ENCODE measurements at places on chromosomes 1 and 21. TPM values are rescaled to one million over a fixed set of nuclear protein-coding genes. Genes with fewer than 3 reads are reported as not detected.

- DNase-seq = no peak
These were observed 19.3 kb downstream of the IPO9 start for GRCh38 chr1:201848230-201848629.

DNA sequence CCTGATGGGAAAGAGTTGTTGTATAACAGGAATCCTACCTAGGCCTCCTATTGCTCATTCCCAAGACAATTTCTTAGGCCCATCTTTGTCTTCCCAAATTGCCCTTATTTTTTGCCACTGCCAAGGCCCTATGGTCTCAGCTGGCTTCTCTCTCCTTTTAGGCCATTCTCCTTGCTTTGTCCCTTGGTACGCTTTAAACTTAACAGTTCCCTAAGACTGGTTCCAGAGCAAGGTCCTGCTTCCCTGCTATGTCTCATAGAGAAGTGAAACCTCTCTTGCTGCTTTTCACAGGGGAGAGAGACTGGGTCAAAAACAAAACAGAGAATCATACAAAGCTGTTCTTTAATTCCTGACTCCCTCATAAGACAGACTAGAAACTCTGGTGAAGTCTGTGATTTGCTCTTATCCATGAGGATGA, 77.1 kb downstream of the XCL2 start:
- DNase-seq = no peak

GRCh38 chr1:160471253-160471652, 51.8 kb downstream of the SLAMF6 start:
- no peak for DNase-seq

GRCh38 chr1:223144431-223144830, 1.4 kb upstream of the TLR5 start:
- DNase-seq = no peak

GRCh38 chr1:47189844-47190508, at the start of gene PDZK1IP1:
Gene PDZK1IP1 (minus strand): TSS chr1:47190036. CDS start chr1:47189932, 104 bp downstream.
- peak; percentile 47 for DNase-seq

DNA sequence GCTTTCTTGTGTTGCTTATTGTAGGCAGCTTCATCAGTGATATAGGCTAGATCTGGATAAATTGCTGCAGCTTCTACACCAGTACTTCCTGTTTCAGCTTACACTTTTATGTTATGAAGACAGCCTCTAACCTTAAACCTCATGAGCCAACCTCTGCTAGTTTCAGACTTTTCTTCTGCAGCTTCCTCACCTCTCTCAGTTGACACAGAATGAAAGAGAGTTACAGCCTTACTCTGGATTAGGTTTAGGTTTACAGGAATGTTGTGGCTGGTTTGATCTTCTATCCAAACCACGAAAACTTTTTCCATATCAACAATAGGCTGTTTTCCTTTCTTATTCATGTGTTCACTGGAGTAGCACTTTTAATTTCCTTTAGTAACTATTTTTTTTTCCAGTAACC, 76.9 kb upstream of the RNPC3 start:
- DNase-seq = no peak

GRCh38 chr1:172176206-172176605, 244.3 kb upstream of the C1orf105 start:
- no peak for DNase-seq

DNA sequence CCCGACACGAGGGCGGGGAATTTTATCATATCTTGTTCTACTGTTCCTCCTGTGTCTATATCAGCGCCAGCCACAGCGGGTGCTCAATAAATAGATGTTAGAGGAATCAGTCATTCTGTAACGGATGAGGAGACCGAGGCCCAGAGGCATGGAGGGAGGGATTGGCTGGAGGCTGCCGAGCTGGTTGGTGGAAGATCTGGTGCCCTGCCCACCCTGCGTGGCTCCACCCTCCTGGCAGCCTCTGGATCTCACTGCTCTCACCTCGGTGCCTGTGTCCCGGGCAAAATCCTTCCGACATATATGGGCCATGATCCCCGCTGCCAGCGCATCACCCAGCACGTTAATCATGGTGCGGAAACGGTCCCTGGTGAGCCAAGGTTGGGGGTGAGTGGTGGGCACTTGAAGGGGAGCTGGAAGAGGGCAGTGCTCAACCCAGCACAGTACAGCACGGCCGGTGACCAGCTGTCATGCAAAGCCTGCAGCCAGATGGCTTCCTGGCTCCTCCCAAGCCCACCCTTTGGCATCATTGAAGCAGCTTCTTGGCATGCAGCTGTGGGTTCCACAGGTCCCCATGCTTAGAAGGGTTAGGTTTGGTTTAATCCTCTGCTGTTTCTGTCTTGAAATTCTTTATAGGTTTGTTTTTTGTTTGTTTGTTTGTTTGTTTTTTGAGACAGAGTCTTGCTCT, 26.7 kb downstream of the PODN start:
- DNase-seq = no peak

DNA sequence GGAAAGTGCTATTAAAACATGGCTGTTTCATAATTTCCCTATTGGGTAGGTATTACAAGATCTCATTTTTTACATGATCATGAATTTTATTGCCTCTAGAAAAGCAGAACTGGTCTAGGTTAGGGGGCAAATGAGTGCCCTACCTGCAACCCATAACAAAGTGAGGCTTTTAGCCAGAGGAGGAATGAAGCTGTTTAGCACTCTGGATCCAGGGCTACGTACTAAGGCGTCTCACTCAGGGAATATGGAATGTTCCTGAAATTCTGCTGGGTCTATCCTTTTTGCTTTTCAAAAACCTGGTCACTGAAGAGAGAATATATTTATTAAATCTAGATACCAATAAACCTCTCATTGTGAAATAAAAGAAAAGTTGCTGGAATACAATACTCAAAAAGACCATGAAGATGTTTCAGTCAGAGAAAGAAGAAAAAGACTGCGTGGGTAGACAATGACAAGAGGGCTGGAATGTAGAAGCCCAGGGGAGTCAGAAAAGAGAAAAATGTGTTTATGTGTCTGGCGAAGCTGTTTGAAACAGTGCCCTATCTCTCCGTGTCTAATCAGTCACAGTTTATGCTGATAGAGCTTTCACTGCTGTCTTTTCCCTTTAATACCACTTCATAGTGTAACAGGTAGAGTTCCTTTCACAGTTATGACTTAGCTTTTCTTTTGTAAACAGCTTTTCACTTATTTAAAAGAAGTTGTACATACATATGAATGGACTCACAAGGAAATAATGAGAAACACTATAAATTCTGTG, 25.0 kb upstream of the SYDE2 start:
- no peak for DNase-seq

DNA sequence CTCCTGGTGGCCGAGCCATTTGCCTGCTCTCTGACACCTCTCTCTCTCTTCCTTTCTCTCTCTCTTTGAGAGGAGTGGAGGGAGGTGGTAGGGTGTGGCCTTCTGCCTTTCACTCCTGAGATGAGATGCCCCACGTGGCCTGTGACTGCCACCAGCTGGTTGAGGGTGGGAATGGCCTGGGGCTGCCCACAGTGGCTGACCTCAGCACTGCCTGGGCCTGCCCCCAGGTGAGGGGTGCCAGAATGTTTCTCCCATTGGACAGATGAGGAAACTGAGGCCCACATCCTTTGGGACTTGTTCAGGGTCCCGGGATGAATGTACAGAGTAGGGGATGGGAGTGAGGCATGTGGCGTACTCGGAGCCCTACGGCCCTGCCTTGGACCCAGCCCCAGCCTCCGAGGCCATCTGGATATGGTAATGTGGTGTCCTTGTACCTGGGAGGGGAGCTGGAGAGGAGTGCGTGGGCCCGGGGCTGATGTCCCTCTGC, 12.7 kb upstream of the C1orf167 start:
- DNase-seq = peak; percentile 74

DNA sequence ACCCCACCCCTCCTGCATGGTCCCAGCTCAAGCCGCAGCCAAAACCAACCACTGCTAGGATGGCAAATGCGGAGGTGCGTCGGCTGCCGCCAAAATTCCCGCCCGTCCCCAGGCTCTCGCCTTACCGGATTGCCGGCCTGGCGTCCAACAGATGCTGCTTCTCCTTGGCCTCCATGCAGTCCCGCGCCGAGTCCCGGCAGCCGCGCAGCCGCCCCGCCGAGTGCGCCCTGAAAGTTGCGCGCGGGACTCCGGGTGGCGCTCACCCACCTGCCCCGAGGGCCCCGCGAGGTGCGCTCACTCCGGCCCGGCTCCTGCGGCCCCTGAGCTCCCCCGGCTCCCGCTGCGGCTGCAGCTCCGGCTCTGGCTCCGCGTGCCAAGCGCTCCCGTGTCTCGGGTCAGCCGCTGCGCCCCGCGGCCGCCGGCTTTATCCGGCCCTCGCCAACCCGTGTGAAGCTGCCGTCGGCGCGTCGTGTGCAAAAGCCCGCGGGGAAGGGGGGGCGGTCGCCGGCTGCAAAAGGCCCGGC, at the start of gene SLC30A2:
SLC30A2 (minus strand) TSS at position 397 of the 524 bp plus-strand sequence; CDS start at position 175, 222 bp downstream.
- peak; percentile 41 for DNase-seq

- DNase-seq = no peak
These were observed 105.2 kb upstream of the TSPAN2 start for GRCh38 chr1:115194506-115194905.

GRCh38 chr1:155044365-155044764, 6.8 kb upstream of the ADAM15 start:
- DNase-seq = no peak

GRCh38 chr1:221683681-221684080, 58.2 kb downstream of the DUSP10 start:
- DNase-seq = no peak

DNA sequence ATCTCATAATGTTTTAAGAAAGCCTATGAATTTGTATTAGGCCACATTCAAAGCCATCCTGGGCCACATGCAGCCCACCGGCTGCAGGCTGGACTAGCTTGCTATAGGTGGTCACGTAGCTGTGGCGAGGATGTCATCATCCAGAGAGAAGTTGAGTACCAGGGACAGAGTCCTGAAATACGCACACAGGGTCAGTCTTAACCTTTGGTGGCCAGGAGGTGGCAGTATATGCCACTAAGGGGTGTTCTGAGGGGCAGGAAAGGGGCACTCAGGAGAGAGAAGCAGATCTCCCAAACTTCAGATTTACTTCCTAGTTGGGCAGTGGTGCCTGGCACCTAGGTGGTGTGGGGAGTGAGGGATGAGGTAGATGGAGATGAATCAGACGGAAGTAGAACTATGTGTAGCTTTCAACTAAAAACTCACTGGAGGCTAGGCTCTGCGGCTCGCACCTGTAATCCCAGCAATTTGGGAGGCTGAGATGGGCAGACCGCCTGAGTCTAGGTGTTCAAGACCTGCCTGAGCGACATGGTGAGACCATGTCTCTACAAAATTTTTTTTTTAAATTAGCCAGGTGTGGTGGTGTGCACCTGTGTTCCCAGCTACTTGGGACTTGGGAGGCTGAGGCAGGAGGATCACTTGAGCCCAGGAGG, 16.3 kb upstream of the CDK18 start:
- DNase-seq = peak; percentile 73

- DNase-seq = no peak
These were observed 6.9 kb upstream of the SLC35D1 start for GRCh38 chr1:67060811-67061218.

DNA sequence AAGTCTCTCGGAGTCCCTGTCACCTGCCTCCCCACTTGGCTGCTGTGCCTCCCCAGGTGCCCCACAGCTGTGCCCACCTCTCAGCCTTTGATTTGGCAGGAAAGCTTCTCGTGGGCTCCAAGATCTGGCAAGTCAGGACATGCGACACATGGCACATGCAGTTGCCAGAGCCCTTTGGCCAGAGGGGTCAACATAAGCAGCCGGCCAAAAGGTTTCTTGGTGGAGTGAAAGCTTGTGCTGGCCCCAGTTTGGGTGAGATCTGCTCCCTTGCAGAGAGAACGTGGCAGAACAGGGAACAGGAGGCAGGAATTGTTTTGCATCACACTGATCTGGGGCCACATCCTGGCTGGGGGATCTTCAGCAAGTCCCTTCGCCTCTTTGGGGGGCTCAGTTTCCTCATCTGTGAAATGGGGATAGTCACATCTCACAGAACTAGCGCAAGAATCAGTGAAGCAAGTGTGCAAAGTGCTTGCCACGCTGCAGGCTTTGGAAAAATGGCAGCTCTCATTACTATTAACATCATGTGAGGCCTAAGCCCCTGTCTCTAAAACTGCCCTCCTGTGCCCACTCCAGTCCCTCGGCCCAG, 232.6 kb downstream of the TRABD2B start:
- DNase-seq = no peak

GRCh38 chr1:74502432-74502831, 10.0 kb downstream of the LRRC53 start:
- peak; percentile 22 for DNase-seq

- peak; percentile 70 for DNase-seq
These were observed 6.0 kb upstream of the UBL4B start for GRCh38 chr1:110106013-110106941.

GRCh38 chr1:192905049-192905448, 96.2 kb downstream of the RGS2 start:
- no peak for DNase-seq

DNA sequence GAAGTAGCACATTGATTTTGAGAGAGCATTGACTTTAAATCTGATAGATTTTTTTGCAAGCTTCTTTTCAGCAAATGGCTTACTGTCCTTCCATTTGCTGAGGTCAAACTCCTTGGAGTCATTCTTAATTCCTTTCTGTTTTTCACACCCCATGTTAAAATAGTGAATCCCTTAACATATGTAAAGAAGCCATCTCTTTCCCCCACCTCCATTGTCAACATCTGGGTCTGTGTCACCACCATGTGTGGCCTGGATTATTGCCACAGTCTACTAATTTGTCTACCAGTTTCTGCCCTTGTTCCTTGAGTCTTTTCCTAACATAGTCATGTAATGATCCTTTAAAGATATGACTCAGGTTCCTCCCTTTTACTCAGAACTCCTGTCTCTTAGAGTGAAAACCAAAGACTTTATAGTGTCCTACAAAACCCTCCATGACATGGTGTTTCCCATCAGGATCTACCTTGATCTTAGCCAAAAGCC, 104.7 kb downstream of the ST6GALNAC3 start:
- no peak for DNase-seq

GRCh38 chr1:203743091-203743571, 21.9 kb upstream of the LAX1 start:
- DNase-seq = no peak

DNA sequence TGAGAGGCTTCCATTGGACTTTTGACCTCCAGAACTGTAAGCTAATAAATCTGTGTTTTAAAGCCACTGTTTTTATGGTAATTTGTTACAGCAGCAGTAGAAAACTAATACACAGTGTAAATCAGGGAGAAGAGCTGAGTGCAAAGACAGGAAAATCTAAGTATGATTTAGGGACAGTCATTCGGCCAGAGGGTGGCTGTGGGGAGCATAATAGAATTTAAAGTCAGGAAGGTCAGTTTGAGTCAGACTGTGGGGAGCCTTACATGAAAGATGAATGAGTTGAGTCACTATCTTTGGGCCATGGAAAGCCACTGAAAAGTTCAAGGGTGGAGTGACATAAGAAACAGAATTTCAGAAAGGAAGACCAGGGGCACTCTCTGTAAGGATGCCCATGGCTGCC, 52.4 kb upstream of the SSX2IP start:
- no peak for DNase-seq

The RNU1-1 gene
- 1,622 TPM for total RNA-seq

The SPRR2F gene
- not detected for total RNA-seq

The DNAJC28 gene
- total RNA-seq = 2.7 TPM

The LRRC7 gene
- 10.6 TPM for total RNA-seq

The CDCA8 gene
- 35.4 TPM for total RNA-seq

The PDE9A gene
- 9.7 TPM for total RNA-seq

The KLF17 gene
- not detected for total RNA-seq

The TNFSF4 gene
- total RNA-seq = 1.3 TPM

The RPE65 gene
- not detected for total RNA-seq

The PLEKHA6 gene
- 21.8 TPM for total RNA-seq

The USH2A gene
- 0.11 TPM for total RNA-seq

The OR2T2 gene
- not detected for total RNA-seq

The PTGER3 gene
- total RNA-seq = not detected

The ESRRG gene
- total RNA-seq = 8.6 TPM

The SLAMF8 gene
- total RNA-seq = not detected

All from Caco-2 (cell line).